ENCODE measurements at places on chromosomes 3 and 15.

DNA sequence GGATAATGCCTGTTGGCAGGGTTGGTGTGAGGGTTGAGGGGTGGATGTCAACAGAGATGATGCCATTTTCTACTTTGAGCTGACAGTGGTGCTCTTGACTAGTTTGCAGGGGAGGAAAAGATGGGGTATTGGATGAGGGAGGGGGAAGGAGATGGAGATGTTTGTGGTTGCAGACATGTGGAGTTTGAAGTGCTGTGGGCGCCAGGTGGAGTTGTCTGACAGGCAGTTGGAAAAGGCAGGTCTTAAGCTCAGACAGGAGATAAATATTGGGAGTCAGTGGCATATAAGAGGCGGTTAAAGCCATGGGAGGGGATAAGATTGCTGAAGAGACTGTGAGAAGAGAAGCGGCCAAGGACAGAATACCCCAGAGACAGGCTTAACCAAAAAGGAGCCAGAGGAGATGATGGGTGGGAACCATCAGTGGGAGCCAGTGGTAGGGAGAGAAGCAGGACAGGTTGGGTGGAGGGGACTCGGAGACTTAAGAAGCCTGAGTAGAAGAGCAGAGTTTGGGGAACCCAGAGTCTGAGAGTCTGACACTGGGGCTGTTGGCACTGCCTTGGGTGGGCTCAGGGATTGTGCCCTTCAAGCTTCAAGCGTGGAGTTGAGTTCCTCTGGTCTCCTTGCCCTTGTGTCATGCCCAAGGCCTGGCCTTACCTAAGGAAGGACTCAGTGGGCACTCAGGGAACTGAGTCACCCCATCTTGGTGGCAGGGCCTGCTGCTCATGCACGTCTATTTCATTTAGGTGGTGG lies 13.9 kb downstream of the COPG1 start:
- DNase-seq, result no peak

DNA sequence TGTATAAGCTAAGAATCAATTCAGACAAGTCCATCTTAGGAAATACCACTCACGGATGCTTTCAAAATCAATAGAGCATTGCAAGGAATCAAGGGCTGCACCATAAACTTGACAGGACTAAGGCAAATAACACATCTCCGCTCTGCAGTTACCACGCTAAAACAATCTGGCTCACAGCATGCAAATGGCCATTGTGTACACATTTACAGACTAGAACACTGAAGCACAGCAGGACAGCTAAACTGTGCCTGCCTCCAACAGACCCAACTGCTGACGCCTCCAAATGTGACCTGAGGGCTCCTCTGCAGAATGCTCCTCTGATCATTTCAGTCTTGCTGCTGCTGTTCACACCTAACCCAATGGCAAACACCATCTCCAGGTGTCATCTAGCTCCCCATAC lies 104.3 kb downstream of the MEX3B start:
- DNase-seq, result no peak

DNA sequence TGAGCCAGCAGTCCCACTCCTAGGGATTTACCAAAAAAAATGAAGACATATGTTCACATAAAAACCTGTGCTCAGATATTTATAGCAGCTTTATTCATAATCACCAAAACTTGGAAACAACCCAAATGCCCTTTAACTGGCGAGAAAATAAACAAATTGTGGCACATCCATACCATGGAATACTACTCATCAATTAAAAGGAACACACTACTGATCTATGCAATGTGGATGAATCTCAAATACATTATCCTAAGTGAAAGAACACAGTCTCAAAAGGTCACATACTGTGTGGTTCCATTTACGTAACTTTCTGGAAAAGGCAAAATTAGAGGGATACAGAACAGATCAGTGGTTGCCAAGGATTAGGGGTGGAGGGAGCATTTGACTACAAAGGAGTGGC lies 394.5 kb downstream of the SHQ1 start:
- DNase-seq, result no peak

DNA sequence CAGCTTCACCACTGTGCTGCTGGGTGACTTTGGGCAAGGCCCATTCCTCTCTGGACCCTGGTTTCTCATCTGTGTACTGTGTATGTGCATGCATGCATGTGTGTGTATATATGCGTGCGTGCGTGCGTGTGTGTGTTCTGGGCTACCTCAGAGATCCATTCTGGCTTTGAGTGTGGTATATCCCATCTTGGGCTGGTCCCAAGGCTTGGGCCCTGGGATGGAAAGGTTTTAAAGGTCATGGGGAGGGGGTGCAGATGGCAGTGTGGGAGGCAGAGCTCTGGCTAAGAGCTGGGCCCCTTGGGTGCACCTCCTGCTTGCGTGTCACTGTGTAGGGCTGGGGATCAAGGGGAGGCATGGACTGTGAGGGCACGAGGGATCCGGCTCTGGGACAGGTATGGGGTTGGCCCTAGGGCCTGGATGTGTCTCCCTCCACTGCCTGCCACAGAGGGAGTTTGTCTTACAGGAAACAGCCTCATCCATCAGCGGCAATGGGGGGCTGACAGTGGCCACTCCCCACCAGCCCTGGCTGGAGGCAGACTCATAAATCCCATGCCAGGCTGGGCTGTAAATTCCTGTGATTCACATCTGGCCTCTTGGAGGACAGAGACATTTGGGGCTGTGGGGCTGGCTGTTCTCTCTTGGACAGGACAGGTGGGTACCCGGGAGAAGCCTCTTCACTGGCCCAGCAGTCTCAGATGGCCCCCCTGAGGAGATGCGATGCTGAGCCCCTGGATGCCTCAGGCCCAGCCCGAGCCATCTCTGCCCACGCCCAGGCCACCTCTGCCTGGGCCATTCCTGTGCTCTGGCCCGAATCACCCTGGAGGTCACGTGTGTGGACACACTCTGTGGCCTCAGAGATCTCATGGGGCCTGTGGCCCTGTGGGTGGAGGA lies 21.4 kb upstream of the CSPG4 start:
- DNase-seq, result no peak

DNA sequence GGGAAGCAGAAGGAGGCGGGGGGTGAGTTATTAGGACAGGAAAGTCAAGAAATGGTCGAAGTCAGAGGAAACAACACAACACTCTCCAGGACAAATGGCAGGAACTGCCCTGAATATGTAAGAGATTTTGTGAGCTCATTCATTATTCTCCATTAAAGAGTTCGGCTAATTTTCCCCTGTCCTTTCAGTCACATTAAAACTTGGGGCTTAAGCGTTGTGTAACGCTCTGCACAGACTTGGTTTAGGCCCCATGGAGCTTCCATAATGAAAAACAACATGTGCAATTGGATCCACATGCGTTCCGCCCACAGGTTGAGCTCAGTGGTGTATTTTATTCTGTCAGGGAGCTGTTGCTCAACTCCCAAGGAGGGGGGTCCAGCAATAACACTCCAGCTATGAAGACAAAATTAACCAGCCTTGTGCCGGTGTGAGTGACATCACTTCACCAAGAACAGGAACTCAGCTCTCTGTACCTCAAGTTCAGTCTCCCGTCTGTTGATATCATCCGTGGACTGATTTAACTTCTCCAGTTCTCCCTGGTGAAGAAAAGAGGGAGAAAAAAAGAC lies 2.3 kb downstream of the SH3BP5 start:
- no peak for DNase-seq

GRCh38 chr15:66879531-66880368 lies 177.7 kb downstream of the SMAD6 start:
- no peak for DNase-seq

GRCh38 chr15:34795267-34796081 lies at the start of gene ACTC1:
Gene ACTC1, minus strand, starts transcription at chr15:34795549. Its CDS starts 741 bp downstream, at chr15:34794808.
- DNase-seq, result no peak

GRCh38 chr15:79811406-79812405 lies 85.1 kb downstream of the MTHFS start:
- no peak for DNase-seq

GRCh38 chr15:52858782-52859176 lies 68.6 kb upstream of the ONECUT1 start:
- DNase-seq, result no peak

GRCh38 chr3:142808103-142808917 lies 80.6 kb downstream of the PCOLCE2 start:
- no peak for DNase-seq

- DNase-seq, result no peak
Measured at GRCh38 chr3:16013568-16013967, 160.9 kb upstream of the GALNT15 start.

GRCh38 chr3:196988241-196989029 lies 19.8 kb upstream of the PIGZ start:
- DNase-seq, result no peak

All from stimulated activated CD4-positive, alpha-beta T cell treated with anti-CD3 and anti-CD28 coated beads, Interleukin-4, amount 100 ng/mL, for 48 hours (primary cell).